ENCODE measurements at places on chromosomes 11 and 22. TPM values are rescaled to one million over a fixed set of nuclear protein-coding genes. Genes with fewer than 3 reads are reported as not detected.

MEN1 gene
- 8.7 TPM for total RNA-seq

- no peaks in the 10 kb centered on the region for H3K36me3 ChIP-seq
- no peaks in the 10 kb centered on the region for H3K4me1 ChIP-seq
- no peak for DNase-seq
- no peak overlapping the region for H3K27ac ChIP-seq
Observed at GRCh38 chr11:21911061-21911460, 281.8 kb upstream of the ANO5 start.

DNA sequence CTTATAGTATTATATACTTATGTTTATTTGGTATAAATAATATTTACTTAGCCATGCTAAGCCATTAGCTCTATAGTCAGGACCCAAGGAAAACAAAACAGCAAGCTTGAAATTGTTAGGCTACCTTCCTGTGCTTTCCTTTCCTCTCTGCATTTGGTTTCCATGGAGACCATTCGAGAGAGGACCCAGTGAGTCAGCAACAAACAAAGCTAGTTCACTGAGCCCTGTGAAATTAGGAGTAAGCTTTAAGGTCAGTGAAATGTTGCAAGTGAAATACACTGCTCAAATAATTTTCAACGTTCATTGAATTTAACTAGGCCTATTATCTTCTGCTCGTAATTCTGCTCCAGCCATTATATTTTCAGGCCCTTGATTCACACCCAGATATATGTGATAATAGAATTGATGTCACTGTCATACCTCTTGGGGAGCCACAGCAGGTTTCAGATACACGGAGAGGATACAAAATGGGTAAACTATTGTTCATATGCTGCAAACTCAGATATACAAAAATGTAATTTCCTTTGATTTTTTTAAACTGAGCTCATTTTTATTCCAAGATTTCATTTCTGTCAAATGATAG is 9.1 kb upstream of the OR10D3 start:
- H3K36me3 ChIP-seq, result no peaks in the 10 kb centered on the region
- no peak overlapping the region for H3K4me3 ChIP-seq
- no peak for DNase-seq
- no peak overlapping the region for H3K27ac ChIP-seq
- no peaks in the 10 kb centered on the region for H3K4me1 ChIP-seq
- H3K27me3 ChIP-seq, result peaks cover 3% of the 10 kb centered on the region

YWHAH gene
- total RNA-seq, result 67.2 TPM

Measured in left ventricle myocardium inferior (tissue), 1 donor.